ENCODE measurements at places on chromosomes 11 and 22.

- no peak for DNase-seq
Observed at GRCh38 chr22:38820020-38820419, 23.8 kb downstream of the NPTXR start.

DNA sequence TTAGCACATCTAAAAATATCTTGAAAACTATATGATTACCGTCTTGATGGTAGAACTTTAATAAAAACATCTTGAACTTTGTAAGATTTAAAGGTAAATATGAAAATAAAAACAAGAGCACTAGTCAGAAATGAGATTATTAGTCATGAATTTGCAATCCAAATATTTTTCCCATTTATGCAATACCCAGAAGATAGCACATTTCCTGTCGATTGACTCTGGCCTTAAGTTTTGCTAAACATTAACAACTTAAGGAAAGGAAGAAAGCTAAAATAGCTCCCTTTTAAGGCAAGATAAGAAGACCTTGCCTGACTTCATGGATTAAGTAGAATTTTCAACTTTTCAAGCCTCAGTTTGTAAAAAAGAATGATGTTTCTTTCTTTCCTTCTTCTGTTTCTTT lies 1374.7 kb upstream of the RAG2 start:
- no peak for DNase-seq

GRCh38 chr22:40247976-40248375 lies 70.3 kb downstream of the TNRC6B start:
- no peak for DNase-seq

- no peak for DNase-seq
Observed at GRCh38 chr11:114607753-114608459, 12.3 kb upstream of the NXPE4 start.

GRCh38 chr11:120037111-120037510 lies 100.8 kb downstream of the TRIM29 start:
- no peak for DNase-seq

GRCh38 chr11:47514825-47515647 lies 37.9 kb downstream of the CELF1 start:
- DNase-seq, result peak; percentile 46

- DNase-seq, result no peak
Observed at GRCh38 chr11:68584991-68585524, 99.3 kb upstream of the GAL start.

GRCh38 chr11:8180469-8180868 lies 11.6 kb upstream of the RIC3 start:
- no peak for DNase-seq

GRCh38 chr11:22157531-22157930 lies 35.4 kb upstream of the ANO5 start:
- DNase-seq, result no peak

GRCh38 chr11:68498321-68498720 lies 37.8 kb downstream of the PPP6R3 start:
- no peak for DNase-seq

DNA sequence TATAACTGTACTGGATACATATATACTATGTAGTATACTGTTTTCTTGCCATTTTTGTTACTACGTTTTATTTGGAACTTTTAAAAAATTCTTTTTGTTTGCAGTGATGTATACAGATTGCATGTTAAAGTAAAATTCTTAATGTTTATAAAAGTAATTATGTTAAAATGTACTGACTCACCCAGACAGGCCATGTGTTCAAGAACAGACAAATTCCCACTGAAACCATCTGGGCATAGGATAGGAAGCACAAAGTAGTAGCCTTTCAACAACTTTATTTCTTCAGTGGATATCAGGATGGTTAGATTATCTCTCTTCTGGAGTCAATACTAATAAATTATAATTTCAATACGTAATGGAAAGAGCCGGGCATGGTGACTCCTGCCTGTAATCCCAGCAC lies 19.8 kb downstream of the PRMT3 start:
- no peak for DNase-seq

DNA sequence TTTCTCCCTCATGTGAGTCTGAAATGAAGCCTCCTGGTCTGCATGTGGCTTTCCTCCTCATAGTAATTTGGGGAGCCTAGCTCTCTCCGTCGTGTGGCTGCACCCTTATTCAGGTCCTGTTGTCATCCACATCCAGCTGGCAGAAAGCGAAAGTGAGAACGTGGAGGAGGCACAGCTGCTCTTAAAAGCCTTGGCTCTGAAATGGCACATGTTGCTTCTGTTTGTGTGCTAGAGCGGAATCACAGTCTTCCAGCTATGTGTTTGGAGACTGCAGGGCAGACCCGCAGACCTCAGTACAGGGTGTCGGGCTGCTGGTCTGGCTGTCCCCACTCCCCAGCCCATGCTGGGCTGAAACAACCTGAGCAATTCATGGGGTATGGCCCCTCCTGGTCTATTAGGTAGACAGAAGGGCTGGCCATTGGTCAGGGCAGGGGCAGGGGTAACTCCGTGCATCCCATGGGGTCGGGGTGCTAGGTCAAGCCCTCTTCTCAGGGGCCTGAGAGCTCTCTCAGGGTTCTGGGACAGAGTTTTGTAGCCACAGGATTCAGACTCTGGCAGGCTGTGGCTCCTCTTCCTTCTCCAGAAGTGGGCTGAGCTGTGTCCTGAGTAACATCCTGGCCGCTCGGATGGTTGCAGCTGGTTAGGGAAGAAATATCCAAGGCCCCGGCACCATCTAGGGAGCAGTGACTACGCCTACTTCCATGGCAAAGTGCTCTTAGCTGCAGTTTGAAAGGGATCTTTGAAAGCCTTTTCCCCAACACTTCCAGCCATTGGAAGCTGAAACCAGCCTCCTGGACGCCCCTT lies 50.6 kb downstream of the C11orf96 start:
- DNase-seq, result no peak

GRCh38 chr11:36105743-36106581 lies 162.1 kb downstream of the LDLRAD3 start:
- DNase-seq, result no peak

DNA sequence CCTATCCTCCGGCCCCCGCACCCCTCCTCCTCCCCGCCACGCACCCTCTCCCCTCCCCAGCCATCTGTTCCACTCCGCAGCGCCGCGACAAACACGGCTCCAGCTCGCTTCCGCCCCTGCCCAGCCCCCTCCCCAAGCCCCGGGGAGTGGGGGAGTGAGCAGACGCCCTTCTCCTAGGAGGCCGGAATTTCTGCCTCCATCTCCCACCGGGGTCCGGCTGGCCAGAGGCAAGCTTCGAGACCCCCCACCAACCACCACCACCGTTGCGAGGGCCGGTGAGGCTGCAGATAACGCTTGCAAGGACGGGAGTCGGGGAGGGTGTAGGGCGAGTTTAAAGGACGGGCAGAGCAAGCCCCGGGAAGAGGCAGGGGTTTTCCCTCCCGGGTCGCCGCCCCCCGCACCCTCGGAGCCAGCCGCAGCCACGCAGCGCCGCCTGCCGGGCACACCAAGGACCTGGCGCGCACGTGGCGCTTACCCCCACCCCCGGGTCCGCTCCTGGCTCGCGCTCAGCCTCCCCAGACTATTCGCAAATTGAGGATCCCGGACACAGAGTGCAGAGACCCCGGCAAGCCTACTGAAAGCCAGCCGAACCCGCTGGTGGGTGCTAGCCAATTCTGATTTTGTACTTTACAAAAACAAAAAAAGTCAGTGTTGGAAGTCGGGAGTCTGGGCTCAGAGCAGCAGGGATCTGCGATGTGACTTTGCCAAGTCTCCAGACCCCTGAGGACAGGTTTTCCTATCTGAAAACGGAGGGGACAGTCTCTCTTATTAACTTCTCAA lies 22.6 kb downstream of the RTN4RL2 start:
- peak; percentile 54 for DNase-seq

DNA sequence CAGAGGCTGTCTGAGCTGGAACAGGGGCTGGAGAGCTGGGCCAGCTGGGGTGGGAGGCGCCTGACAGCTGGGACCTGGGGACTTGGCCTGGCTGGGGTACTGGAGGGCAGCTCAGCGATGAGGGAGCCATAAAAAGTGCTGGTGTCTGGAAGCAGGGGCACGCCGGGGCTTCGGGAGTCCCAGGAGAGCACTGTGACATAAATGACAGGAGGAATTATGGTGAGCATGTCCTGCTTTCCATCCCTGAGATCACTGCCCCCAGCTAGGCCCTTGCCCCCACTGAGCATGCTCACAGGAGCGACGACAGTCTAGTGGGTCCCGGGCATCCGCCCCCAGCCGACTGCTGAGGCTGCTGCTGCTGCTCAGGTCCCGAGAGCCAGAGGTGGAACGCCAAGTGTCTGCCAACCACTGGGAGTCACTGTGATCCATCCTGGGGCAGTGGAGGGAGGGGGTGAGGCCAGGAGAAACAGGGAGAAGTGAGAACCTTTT lies 6.2 kb downstream of the ROBO4 start:
- peak; percentile 20 for DNase-seq

DNA sequence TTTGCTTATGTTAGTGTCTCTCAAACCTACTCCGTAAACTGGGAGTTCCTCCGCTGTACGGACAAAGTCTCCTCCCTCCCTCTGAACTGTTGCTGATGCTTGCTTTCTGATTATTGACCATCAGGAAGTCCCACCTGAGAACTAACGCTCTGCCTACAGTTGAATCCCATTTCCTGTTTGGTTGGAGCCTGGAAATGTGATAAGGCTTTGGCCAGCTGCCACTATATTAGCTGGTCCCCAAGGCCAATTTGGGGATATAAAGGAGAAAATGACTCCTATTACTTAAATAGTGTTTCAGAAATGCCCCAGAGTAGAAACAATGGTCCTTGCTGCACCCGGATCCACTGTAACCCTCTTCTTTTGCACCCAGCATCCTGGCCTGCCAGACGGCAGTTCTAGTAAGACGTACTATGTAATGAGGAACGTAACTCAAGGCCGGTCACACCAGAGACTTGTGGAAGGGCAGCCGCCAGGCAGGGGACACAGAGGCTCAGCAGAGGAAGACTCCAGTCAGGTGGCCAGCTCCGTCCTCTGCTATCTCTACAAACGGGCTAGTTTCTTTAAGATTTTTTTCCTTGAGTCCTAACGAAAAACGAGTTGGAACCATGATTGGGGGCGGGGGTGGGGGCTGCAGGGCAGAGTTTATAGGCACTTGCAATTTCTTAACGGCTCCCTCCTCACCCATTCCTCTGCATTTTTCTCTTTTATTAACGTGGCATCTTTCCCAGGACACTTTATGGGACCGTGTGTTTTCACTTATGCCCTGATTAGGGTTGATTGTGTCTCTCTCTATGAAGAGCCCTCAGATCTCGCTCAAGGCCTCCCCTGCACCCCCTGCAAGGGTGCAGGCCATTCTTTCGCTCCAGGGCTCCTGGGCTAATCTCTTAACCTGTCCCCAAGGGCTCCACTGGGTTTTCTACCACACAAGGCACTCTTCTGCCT lies 72.8 kb upstream of the CDON start:
- DNase-seq, result no peak

GRCh38 chr11:73715541-73715940 lies 45.3 kb downstream of the RAB6A start:
- DNase-seq, result no peak

- peak; percentile 38 for DNase-seq
Observed at GRCh38 chr11:35418282-35419183, 825 bp downstream of the SLC1A2 start.

GRCh38 chr11:78833237-78833636 lies 258.6 kb upstream of the NARS2 start:
- DNase-seq, result no peak

DNA sequence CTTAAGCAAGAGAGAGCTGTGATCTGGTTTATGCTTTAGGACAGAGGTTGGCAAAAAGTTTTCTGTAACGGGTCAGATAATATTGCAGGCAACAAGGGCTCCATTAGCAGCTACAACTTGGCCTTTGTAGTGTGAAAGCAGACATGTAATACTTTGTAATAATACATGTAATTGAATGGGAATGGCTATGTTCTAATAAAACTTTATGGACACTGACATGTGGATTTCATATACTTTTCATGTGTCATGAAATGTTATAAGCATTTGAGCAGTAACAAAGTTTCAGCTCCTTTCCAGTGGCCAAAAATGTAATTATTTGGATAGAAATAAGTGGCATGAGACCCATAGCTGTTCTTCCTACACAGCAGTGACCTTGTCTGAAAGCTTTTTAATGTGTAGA lies 3.1 kb downstream of the DYNC2H1 start:
- no peak for DNase-seq

DNA sequence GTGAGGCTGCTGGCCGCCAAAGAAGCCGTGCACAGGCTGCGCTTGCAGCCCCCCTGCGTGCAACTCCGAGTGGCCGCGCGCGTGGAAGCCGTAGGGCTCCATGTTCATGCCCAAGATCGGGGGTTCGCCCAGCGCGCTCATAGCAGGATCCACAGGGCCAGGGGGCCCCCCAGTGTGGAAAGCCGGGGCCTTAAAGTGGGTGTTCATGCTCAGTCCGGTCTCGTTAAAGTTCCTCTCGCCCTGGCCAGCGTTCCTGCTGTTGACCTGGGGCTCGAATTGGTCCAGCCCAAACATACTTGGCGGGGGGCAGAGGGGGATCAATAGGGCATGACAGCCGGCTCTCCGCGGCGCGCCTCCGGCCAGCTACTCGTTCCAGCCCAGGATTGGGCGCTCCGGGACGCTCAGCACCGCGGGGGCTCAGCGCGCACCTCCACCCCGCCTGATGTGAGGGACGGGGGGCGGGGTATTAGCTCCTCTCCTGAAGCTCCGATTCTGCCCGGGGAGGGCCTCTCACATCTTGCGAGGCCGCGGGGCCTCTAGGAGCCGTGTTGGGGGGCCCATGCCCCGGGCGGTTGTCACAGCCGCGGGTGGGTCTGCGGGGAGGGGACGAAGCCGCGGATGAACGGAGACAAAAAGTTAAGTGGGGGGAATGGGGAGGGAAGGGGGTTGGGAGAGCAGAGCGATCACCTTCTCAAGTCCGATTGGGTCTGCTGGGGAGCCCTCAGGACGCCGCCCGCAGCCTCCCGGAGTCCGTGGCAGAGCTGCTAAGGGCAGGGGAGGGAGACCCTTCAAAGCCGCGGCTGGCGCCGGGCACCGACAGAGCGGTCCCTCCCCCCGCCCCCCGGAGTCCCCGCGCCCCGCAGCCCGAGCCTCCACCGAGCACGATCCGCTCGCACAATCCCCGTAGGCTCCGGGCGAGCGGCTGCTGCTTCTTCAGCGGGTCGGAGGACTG lies 1.0 kb downstream of the MN1 start:
- DNase-seq, result peak; percentile 24

DNA sequence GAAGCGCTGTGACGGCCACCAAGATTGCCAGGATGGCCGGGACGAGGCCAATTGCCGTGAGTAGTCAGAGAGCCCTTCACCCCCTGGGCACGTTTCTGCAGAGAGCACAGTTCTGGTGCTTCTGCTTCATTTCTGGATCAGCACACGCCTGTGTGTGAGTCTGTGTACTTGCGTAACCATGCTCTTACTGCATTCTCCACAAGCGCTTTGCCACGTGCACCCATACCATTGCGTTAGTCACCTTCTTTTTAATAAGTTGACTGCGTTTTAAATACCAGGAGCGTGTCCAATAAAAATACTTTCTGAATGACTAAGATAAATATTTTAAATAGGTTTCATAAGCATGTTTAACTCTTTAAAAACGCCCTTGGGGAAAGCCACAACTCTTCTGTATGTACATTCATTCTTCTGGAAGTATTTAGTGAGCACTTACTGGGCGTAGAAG lies 143.0 kb upstream of the SORL1-AS1 start:
- DNase-seq, result peak; percentile 92

- peak; percentile 45 for DNase-seq
Observed at GRCh38 chr11:76067099-76067498, 139.2 kb downstream of the WNT11 start.

All from MG63 (cell line).